ENCODE measurements at places on chromosomes 6 and 20.

GRCh38 chr6:140264431-140264830, 890.0 kb upstream of the CITED2 start:
- no peak for DNase-seq

DNA sequence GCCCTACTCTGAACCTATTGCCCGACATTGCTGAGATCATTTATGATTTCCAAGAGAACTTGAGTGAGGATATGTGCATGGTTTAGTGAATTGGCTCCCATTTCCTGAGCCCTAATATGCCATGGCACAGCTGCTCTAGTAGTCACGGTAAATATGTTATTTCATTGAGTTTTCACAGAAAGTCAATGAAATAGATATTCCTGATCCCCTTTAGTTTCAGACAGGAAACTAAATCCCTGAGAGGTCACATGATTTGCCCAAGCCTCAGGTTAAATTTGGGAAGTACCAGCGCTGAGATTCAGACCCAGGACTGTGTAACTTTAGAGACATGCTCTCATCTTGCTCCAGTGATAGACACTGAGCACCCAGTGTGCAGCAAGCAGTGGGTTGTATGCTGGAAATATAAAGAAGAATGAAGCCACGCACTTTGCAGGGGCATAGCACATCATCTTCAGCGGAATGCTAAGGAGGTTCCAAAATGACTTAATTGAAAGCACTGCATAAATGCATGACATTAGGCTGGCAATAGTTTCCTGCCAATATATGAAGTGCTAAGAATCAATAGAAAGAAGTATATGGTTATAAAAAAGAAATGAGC, 70.6 kb downstream of the FARS2 start:
- DNase-seq, result no peak

DNA sequence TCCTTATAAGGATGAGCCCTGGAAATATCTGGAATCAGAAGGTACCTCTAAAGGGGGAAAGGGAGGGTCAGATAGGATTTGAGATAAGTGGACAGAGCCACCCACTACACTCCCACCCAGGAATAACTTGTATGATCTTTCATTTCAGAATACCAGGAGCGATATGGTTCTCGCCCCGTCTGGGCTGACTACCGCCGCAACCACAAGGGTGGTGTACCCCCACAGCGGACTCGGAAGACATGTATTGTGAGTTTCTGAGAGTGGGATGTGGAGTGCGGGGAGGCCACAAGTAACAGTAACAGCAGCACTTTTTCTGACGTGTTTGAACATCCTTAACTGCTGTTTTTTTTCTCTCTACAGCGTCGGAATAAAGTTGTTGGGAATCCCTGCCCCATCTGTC, 1.9 kb downstream of the MRPS18B start:
- no peak for DNase-seq

- no peak for DNase-seq
These were observed 308.3 kb downstream of the LAMA2 start for GRCh38 chr6:129191235-129191634.
